Caudate nucleus (tissue), 63 donors: ENCODE measurements at places on chromosomes 3 and 15.

GRCh38 chr3:47379411-47379899, 1.4 kb upstream of the PTPN23 start:
- no peak for DNase-seq

- no peak for DNase-seq
These were observed 91.0 kb downstream of the FOXP1 start for GRCh38 chr3:71492566-71492965.

GRCh38 chr15:60421544-60421943, 23.8 kb upstream of the ANXA2 start:
- no peak for DNase-seq

GRCh38 chr3:72289692-72290071, 504.7 kb upstream of the PROK2 start:
- no peak for DNase-seq

DNA sequence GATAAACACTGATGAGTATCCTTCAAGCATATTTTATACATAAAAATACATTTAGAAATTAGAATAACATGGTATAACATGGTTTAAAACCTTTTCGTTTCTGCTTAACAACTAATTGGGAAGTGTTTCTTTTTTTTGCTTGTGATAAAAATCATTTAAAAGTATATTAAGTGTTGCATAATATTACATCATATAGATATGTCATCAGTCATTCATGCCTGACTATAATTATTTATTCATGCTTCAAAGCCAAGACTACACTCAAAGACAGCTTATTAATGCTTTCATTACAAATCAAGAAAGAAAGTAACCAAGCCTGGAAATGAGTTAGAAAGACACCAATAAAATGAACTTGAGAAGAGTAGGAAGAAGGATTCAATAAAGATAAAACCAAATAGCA, 136.6 kb upstream of the TP63 start:
- DNase-seq, result no peak
